Frontal cortex (tissue), 4 donors: ENCODE measurements at places on chromosomes 16 and 17.

- DNase-seq = no peak
Measured at GRCh38 chr17:28738680-28739384, 5.0 kb upstream of the TRAF4 start.

DNA sequence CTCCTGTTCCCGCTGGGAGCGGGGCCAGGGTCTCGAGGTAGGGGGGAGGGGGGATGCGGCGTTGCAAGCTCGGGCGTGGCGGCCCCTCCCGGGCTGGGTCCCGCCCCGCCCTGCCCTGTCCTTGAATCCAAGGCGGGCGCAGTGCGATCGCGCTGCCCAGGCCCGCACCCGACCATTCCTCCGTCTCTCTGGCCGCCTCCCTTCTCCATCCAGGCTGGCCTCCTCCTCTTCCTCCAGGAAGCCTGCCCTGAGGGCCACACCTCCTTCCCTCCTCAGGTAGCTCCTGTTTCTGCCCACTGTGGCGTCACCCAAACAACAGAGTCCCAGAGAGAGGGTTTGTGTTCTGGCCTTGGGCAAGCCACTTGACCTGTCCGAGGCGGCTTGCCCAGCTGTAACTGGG lies 43.0 kb upstream of the TAC4 start:
- no peak for DNase-seq

- DNase-seq = no peak
Measured at GRCh38 chr17:14470417-14470816, 169.5 kb downstream of the HS3ST3B1 start.

DNA sequence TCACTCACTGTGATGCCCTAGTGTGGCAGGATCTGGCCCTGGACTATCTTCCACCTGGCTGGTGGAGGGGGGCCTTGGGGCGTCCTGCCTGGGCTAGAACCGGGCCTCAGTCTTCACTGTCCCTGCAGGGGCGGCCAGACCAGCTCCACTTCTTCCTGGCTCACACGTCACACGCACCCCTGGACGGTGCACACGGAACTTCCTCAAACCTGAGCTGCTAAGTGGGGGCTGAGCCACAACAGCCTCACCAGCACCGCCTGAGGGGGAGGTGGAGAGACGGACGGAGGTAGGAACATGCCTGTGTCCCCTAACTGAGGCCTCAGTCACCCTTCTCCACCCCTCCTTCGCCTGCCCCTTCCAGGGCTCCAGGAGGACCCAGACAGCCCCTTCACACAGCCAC lies 36.6 kb downstream of the TIMM22 start:
- no peak for DNase-seq

- no peak for DNase-seq
Measured at GRCh38 chr16:24815021-24815420, 30.7 kb upstream of the SLC5A11 start.

- no peak for DNase-seq
Measured at GRCh38 chr17:42453439-42453838, 5.2 kb upstream of the ATP6V0A1 start.

- DNase-seq = no peak
Measured at GRCh38 chr17:42989141-42989540, 8.8 kb downstream of the RUNDC1 start.

GRCh38 chr17:49631496-49631895 lies 46.4 kb downstream of the SPOP start:
- no peak for DNase-seq

- DNase-seq = no peak
Measured at GRCh38 chr16:79248351-79248750, 352.2 kb downstream of the MAF start.

GRCh38 chr16:24188751-24189318 lies 67.3 kb upstream of the CACNG3 start:
- no peak for DNase-seq

DNA sequence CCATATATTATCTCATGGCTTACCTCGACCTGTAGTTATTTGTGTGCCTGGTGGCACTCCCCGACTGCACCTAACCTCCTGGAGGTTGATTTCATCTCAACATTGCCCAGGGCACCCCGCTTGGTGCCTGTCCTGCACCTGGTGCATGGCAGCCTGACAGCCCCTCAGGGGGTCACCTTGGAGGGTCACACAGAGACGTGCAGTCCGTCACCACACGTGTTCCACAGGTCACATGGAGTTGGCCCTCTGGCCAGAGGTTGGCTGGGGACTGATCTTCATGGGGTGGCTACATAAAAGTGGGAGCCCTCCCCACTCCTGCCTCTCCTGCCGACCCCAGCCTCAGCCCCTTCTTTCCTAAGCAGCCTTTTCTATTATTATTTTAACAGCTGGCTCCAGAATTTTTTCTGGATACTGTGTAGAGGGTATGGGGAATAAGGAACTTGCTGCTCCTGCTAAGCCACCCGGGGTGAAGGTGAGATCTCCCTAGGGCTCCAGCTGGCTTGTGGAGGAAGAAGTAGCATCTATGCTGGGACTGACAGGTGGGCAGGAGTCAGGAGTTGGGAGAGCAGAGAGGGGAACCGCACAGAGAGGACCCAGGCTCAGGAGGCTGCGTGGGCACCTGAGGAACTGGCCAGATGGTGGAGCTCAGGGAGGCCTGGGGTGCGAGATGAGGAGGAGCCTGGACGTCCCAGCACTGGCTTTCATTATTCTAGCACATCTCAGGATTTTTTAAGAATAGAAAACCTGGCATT lies 12.5 kb upstream of the NKD1 start:
- DNase-seq = no peak

GRCh38 chr17:44599298-44600175 lies 42.3 kb downstream of the FZD2 start:
- DNase-seq = no peak

DNA sequence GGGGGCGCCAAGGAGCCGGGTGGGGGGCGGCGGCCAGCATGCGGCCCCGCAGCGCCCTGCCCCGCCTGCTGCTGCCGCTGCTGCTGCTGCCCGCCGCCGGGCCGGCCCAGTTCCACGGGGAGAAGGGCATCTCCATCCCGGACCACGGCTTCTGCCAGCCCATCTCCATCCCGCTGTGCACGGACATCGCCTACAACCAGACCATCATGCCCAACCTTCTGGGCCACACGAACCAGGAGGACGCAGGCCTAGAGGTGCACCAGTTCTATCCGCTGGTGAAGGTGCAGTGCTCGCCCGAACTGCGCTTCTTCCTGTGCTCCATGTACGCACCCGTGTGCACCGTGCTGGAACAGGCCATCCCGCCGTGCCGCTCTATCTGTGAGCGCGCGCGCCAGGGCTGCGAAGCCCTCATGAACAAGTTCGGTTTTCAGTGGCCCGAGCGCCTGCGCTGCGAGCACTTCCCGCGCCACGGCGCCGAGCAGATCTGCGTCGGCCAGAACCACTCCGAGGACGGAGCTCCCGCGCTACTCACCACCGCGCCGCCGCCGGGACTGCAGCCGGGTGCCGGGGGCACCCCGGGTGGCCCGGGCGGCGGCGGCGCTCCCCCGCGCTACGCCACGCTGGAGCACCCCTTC lies 484 bp downstream of the FZD2 start:
- DNase-seq = no peak

DNA sequence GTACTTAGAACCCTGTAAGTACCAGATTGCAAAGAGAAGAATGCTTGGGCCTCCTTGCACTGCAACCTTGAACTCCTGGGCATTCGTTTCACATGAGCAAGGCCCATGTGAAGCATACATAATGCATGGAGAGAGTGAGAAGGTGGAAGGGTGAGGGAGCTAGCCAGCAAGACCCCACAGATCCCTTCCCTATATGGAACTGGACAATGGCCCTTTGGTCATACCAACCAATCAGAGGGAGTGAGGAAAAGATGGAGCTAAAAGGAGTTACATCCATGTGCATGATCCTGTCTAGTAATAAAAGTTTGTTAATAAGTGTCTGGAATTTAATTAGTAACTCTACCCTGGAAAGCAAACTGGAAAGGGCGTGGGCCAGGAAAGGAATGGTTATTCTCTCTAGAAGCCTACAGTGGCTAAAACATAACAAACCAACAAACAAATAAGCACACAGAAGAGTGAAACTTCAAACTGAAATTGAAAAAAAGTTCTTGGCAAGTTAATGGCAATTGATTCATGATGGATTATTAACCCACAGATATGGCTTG lies 29.6 kb downstream of the DNAH3 start:
- no peak for DNase-seq

DNA sequence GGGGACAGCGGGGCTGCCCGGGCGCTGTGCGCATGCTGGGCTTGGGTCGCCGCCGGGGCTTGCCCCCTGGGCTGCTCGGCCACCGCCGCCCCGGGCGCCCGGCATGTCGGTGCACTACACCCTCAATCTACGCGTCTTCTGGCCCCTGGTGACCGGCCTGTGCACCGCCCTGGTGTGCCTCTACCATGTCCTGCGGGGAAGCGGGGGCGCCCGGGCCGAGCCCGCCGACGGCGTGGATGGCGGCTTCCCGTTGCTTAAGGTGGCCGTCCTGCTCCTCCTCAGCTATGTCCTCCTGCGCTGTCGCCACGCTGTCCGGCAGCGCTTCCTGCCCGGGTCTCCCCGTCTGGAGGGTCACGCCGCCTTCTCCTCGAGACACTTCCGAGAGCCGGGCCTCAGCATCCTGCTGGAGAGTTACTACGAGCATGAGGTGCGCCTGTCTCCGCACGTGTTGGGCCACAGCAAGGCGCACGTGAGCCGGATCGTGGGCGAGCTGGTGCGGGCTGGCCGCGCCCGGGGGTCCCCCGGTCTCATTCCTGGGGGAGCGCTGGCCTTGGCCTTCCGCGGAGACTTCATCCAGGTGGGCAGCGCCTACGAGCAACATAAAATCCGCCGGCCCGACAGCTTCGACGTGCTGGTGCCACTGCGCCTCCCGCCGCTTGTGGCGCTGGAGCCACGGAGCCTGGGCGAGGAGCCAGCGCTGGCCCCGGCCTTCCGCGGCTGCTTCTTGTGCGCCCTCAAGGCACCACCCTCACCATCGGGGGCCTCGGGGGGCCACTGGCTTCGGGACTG lies 789 bp downstream of the ITPRIPL2 start:
- no peak for DNase-seq

DNA sequence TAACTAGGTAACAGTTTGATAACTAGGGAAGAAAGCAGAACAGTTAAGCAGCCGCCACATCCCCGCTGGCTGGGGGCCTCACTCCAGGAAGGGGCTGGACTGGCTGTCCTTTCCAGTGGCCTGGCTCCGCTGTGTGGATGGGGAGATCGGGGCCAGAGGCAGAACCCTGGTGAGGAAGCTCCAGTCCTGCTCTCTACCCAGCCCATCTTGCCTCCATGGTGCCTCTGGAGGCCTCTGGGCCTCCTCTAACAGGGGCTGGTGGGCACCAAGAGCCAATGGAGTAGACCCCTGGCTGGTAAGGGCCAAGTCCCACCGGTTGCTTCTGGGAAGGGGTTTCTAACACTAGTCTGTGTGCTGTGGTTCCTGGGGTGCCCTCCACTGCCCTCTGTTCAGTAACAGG lies 8.1 kb downstream of the CNP start:
- DNase-seq = no peak

GRCh38 chr17:72468841-72469240 lies 348.0 kb downstream of the SOX9 start:
- no peak for DNase-seq

DNA sequence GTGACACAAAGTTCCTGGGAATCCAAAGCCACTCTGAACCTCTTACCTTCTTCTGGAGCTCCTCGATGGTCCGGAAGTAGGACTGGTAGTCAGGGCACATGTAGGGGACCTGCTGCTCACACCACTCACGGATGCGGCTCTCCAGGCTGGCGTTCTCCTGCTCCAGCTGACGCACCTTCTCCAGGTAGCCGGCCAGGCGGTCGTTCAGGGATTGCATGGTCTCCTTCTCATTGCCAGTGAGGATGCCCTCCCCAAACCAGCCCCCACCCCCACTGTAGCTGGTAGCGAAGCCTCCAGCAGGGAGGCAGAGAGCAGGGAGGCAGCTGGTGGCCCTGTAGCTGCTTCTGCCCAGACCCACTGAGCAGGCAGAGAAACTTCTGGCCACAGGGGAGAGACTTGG lies 370 bp downstream of the KRT35 start:
- DNase-seq = no peak

DNA sequence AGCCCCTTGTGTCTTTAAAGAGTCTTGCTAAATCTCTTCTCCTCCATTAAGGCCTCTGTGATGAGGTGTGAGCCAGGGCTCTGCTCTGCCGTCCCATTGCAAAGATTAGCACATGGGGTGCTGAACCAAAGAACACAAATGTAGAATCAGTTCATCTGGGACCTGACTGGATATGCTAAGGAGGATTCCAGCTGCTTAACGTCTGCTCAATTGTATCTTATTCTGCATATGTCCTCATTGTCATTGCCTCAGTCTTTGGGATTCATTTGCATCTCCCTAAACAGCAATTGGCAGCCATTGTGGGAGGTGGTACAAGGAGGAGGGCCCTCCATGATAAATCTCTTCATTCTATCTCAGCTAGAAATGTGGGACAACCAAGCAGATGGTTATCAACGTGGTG lies 106.3 kb upstream of the ADAMTS18 start:
- DNase-seq = no peak

- peak; percentile 59 for DNase-seq
Measured at GRCh38 chr17:3944485-3945388, 19.5 kb downstream of the ATP2A3 start.

- DNase-seq = no peak
Measured at GRCh38 chr17:31425282-31426040, 34.0 kb downstream of the RAB11FIP4 start.

DNA sequence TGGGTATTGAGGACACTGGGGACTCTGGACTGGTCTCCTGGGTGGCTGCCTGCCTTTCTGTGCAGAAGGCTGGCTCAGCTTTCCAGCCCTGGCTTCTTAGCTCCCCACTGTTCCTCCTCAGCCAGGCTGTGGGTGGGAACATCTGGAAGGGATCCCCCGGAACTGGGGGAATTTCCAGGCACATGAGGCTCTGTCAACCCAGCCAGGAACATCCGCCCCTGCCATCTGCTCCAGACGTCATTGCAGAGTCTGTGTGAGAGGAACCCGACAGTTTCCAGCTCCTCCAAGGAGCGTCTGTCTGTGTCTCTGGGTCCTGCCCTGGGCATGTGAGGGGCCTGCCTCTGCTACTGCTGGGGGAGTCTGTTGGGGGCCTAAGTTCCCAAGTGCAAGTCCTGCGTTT lies 36.2 kb upstream of the CRHR1 start:
- peak; percentile 42 for DNase-seq

DNA sequence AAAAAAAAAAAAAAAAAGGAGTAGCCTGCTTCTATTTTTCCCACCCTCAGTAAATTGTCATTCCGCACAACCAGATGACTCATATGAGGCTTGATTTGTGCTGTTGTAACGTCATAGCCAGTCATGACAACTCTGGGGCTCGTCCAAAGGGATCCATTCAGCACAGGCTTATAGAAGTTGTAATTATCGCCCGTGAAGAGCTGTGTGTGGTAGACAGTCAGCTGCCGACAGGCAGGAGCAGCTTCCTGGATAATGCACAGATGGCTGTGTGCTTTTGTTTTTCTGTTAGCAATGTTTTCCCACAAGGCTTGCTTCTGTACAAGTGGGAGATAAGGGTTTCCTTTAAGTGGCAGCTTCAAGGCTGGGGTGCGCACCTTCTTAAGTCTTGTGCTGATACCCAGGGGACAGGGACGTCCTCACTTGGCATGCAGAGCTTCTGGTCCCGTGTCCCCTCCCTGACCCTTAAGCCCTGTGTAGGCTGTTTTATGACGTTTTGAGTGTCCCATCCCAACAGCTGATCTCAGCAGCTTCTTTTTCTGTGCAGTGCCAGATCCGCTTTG lies 26.0 kb downstream of the SNX29 start:
- DNase-seq = no peak

GRCh38 chr17:78883533-78884131 lies 19.4 kb downstream of the CEP295NL start:
- peak; percentile 72 for DNase-seq
